ENCODE measurements at places on chromosomes 13 and 19. TPM values are rescaled to one million over a fixed set of nuclear protein-coding genes. Genes with fewer than 3 reads are reported as not detected.

- DNase-seq: peak; percentile 97
These were observed 8.7 kb upstream of the ATP12A start for GRCh38 chr13:24671386-24672113.

Gene ACP5
- 0.26 TPM for polyA plus RNA-seq

- DNase-seq: no peak
These were observed 198.7 kb upstream of the ZNF507 start for GRCh38 chr19:32146664-32147063.

Gene CACNG8
- polyA plus RNA-seq: not detected

DNA sequence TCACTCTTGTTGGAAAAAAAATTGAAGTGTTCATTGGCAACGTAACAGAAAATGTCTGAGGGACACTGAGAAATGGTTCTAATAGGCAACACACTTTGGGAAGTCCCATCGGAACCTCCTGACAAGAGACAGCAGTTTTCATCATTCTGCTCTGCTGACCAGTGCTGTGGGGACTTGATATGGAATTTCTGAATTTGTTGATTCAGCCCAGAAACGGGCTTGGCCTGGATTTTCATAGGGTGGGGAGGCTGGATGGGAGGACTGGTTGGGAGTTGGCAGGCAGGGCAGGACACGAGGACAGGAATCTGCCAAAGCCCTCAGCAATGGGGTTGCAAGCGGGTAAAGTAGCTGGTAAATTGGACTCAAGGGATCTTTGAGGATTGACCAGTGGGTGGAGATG is 96.5 kb downstream of the DCT start:
- DNase-seq: no peak

Gene ZNF880
- 30.7 TPM for polyA plus RNA-seq

DNA sequence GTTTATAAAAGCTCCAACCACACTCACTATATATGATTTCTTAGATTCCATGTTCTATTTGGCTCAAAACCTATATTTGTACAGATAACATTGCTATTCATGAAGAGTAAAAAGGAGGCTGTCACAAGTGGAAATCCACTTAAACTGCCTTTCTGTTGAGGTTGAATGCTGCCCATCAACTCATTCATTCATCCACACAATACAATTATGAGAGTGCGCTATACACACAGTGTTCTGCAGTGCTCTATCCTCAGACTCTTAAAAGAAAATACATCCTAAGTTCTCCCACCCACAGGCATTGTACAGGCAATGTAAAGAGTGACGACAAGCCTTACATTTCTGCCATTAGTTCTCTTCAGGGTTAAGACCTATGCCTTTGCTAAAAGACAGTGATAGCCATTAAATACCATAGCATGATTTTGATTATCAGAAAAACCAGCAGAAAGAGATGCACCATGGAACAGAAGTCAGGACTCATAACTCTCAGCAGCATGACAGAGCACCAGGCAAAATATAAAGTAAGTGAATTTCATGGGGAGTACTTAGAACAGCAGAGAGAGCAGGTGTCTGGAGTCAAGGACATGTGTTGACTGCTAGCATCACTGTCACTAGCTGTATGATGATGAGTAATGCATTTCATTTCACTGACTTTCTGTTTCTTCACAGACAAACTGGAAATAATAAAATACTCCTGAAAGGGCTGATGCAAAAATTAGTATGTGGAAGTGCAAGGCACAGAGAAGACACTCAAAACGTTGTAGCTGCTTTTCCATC is 218.0 kb downstream of the RBM26 start:
- DNase-seq: no peak

Gene NPAS1
- polyA plus RNA-seq: 21.1 TPM

GRCh38 chr13:43150369-43151207 is 127.2 kb downstream of the DNAJC15 start:
- no peak for DNase-seq

- DNase-seq: no peak
These were observed 119.2 kb upstream of the IPO5 start for GRCh38 chr13:97834250-97834649.

All from GM23248 (cell line).